ENCODE measurements at places on chromosomes 5 and 9.
A peak's percentile ranks its signal among the peaks of the same experiment; 100 is the strongest.

- DNase-seq: no peak
Measured at GRCh38 chr5:87347272-87347671, 65.5 kb downstream of the CCNH start.

GRCh38 chr5:2352101-2352861 lies 399.2 kb downstream of the IRX2 start:
- no peak for DNase-seq

DNA sequence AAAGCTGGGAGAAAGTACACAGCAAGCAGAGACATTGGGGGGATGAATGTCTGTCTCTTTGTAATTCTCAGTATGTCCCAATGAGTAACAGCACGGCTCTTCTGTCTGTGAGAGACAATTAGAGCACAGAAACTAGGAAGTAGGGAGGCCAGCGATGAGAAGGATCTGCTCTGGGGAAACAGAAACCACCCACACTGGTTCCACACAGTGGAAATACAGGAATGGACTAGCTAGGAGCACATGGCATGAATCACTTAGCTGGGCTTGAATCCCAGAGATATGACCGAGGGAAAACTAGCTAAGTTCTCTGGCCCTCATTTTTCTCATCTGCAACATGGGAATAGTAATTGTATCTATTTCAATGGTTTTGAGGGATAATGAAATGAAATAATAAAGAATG lies 895.9 kb downstream of the TLE4 start:
- DNase-seq: no peak

DNA sequence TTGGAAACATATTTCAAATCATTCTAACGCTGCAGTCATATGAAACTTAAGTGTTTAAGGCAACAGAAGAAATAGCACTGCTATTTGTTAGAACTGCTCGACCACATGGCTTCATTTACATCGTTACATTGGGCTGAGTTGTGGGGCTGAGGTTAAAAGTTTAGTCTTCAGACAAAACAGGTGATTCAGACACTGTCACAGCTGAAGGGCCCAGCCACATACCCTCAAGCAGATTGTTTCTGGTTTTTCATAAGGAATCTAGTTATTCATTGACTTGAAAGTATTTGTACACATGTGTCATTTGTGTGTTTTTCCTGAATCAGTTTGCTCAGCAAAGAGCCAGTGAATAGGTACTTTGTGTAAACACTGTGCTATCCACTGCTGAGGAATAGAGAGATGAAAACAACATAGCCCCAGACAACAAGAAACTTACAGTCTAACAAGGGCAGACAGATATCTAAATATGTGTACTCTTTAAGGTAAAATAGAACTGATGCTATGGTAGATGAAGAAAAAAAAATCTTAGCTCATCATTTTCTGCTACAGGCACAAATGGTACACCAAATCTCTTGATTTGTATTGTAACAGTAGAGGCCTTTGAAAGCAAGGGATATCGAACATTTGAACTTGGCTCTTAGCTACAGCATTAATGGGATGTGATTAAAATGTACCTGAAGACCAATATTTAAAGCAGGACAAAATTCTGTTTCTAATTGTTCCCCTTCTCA lies 357.6 kb upstream of the RPS23 start:
- DNase-seq: no peak

GRCh38 chr5:167573370-167574127 lies 717.9 kb upstream of the WWC1 start:
- DNase-seq: peak; percentile 22

DNA sequence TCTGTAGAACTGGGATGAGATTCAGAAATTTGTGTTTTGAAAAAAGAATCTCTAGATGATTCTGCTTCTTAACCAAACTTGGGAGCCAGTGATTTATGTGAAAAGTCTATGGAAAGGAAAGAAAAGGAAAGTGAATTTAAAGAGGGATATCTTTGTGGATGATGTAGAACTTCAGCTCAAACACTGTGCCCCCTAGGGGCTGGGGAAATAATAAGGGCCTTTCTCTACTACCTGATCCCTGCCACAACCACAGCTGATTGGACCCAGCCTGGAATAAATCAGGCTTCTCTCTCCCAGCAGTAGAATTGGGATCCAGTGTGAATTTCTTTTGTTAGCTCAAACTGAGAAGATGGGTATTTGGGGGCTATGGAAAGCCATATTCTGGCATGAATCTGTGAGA lies 155.0 kb downstream of the PRELID2 start:
- no peak for DNase-seq

DNA sequence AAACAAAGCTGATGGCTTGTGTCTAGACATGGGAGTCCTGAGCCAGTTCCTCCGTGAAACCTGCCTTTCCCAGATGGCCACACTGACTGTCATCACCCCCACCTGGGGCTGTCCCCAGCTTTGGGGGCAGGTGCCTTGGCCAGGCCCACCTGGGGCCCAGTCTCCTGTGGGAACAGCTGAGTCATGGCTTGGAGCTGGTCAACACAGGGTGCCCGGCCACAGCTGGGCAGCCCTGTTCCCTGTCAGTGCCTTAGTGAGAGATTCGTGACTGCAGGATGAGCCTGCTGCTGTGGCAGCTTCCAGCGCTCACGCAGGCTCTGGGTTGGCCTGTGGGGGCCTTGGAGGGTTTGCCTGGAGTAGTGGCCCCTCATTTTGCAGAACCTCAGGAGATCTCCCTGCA lies 56.5 kb downstream of the COL5A1 start:
- no peak for DNase-seq

GRCh38 chr5:624951-625230 lies 12.8 kb downstream of the CEP72 start:
- DNase-seq: no peak

GRCh38 chr5:137333475-137333874 lies 165.7 kb downstream of the SPOCK1 start:
- no peak for DNase-seq

DNA sequence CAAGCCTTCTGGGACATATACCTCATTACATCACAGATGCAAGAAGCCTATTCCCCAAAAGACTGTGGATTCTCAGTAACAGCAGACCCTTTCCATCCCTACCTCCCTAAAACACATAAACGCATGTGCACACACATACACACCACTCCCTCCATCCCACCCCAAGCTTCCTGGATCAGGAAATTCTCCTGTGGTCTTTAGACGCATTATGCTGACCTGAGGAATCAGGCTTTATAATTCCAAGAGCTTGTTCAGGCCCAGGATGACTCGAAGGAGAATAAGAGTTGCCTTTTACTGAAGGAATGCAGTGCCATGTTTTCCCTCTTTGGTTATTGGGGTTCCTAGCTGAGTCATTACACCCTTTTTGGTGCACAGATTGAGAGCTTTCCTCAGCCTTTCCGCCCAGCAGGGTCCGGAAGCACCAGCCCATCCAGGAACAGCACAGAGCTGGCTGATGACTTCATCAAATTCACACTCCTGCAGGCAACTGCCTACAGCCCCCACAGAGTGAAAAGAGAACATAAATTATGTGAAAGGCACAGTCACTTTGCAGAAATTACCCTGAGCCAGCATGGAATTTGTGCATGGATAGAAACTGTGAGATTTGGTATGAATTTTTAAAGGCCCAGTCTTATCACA lies 385.0 kb upstream of the TRPC7 start:
- no peak for DNase-seq

DNA sequence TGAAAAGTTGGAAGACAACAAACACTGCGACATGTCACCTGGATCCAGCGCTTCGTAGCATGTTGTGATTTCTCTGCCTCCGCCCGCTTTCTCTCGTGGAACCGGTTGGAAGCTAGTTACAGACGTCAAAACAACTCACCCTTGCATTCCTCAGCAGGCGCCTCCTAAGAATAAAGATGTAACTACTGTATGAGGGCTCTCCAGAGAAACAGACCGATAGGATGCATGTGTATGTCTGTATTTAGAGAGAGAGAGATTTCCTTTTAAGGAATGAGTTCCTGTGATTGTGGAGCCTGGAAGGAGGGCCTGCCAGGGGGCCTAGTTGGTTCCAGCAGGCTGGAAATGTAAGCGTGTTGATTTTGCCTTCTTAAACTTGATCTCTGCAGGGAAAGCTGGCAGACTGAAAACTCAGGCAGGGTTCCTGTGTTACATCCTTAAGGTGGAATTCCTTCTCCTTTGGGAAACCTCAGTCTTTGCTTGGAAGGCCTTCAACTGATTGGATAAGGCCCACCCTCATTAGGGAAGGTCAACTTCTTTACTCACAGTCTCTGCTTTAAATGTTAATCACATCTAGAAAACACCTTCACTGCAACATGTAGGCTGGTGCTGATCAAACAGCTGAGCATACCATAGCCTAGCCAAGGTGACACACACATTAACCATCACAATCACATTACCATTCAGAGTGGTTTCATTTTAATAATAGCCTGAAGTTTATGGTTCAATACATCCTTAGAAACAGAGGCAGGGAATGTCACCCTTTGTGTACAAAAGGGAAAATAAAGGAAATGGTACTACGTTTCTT lies 163.8 kb downstream of the SYK start:
- no peak for DNase-seq

GRCh38 chr5:125891061-125891725 lies 532.0 kb upstream of the GRAMD2B start:
- DNase-seq: no peak

DNA sequence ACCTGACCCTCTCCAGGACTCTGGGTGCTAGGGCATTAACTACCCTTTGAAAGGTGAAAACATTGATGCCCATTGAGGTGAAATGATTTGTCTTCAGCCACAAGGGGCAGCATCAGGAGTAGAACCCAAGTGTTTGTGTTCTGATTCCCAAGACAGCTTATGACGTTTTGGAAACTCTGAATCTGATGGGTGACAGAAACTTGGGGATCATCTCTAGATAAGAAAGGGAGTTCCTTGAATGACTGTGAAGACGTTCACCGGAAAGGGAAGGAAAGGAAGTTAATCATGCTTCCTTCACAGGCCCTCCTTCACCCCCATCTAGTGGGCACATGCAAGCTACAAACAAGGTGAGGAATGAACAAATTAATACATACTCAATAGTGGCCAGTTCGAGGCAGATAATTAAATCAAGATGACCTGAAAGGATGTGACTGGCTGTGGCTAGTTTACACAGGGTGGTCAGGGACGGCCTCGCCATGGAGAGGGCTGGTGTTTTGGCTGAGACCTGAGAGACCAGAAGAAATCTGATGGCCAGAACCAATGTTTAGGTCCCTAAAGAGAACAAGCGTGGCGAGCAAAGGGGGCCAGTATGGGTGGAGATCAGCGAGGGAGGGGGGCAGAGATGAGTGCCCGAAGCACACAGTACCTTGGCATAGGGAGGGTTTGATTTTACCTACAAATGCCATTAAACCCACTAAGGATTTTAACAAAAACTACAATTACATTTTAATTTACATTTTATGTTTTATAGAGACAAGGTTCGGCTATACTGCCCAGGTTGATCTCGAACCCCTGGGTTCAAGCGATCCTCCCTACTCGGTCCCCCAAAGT lies 937 bp upstream of the SLC26A2 start:
- DNase-seq: no peak

DNA sequence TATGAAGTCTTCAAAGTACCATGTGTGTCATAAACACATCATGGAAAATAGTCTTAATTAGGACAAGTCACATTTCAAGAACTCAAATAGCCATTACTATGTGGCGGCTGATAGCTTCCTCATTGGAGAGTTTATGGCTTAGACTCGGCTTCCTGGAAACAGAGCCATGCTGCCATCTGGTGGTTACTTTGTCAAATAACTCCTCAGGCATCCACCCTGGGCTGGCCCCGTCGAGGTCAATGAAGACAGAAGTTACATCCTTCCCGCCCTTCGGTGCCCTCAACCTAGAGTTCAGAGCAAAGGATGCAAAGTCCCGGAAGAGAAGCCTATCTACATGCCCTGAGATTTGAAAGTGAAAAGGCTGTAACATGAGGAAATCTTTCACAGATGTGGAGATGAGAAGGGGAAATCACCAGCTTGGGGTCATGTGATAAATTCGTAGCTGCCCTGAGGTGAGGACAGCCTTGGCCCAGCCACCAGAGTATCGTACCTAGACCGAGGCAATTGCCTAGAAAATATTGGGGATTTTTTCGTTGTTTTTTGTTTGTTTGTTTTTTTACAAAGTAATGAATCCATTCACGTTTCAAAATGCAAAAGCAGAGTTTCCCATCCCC lies 45.5 kb upstream of the ZNF169 start:
- DNase-seq: peak; percentile 12

DNA sequence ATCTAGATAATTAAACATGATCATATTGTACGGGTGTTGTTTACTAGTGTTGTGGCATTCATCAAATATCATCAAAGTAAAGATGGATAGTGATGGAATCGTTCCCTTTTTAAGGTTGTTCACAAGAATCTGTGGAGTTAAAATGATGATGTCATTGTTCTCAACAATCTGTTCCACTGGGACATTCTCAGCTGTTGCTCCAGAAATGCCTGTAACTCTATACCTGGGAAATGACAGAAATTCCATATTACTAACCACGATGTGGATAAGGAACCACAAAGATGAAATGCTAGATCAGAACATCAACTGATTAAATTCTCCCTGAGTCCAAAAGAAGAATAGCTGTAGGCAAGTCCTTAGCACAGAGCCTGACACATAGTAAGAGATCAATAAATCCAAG lies 38.0 kb downstream of the RIGI start:
- no peak for DNase-seq

GRCh38 chr5:59038798-59039295 lies 456.0 kb downstream of the RAB3C start:
- no peak for DNase-seq

DNA sequence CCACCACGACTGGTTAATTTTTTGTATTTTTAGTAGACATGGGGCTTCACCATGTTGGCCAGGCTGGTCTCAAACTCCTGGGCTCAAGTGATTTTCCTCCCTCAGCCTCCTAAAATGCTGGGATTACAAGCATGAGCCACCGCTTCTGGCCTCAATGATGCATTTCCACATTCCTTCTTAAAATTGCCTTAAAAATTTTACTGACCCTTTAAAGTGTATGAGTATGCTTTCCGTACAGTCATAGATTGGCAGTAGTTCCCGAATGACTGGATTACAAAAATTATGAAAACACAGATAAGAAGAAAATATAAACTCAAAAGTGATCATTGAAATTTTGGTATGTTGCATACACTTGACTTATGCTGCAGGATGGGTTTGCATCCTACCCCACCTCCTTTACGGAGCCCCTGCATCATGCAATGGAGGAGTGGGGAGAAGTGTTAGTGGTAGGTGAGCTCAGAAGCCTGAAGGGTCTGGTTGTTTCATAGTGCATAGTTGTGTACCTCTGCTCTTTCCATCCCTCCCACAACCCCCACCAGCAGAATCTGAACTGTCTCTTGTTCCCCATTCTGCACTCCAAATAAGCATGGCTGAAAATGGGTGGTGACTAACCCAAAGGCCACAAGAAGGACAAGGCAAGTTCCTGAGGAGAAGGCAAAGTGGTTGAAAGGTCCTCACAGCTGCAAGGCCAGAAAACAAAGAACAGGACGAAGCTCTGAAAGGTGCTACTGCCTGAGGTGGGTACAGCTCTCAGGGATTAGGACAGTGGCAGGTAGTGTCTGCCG lies 26.8 kb downstream of the ANKRD55 start:
- DNase-seq: peak; percentile 45

GRCh38 chr5:115842089-115842935 lies 577 bp downstream of the AP3S1 start:
- DNase-seq: no peak

All from GM04503 (cell line).